Right ventricle myocardium inferior (tissue), 1 donor: ENCODE measurements at places on chromosomes 6 and 20. TPM values are rescaled to one million over a fixed set of nuclear protein-coding genes. Genes with fewer than 3 reads are reported as not detected.
A peak's percentile ranks its signal among the peaks of the same experiment; 100 is the strongest.

GRCh38 chr6:97632341-97632740, 349.3 kb upstream of the MMS22L start:
- no peak for DNase-seq

DNA sequence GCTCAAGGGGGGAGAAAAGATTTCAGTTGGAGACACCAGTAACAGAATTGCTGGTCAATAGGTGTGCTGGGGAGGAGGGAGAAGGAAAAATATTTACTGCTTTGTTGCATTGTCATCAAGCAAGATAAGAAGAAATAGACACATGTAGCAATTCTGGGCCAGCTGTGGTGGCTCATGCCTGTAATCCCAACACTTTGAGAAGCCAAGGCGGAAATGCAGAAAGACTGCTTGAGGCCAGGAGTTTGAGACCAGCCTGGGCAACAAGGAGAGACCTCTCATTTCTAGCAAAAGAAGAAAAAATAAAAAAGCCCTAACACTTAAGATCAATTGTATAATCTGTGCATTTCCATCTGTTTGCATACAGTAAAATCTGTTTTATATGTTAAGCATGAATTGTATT, 126.6 kb downstream of the ZFP64 start:
- no peak for DNase-seq

DNA sequence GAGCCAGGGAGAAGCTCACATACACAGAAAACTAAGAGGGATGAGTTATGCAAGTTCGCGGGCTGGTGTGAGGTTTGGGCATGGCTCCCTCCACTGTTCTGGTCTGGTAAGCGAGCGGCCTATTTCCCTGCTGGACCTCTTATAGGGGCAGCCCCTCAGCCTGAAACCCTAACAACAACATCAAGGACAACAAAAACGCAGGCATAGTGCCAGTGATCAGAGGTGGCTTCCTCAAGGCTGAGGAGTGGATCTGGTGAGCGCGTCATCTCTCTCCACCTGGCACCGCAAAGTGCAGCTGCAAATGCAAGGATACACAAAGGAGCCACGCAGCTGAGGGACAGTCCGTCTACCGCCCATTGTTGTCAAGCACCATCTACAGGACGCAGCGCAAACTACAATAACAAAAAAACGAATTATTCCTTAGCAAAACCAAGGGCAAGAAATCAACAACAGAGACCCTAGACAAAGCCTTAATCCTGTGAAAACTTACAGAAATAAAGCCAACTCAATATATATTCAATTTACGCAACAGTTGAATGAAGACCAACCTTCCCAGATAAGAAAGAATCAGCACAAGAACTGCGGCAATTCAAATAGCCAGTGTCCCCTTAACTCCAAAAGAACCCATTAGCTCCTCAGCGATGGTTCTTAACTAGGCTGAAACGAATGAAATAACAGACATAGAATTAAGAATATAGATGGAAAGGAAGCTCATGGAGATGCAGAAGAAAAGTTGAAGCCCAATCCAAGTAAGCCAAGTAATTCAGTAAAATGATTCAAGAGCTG, 9.2 kb upstream of the DEFB110 start:
- DNase-seq: no peak

GRCh38 chr6:148240861-148241477, 101.7 kb upstream of the SASH1 start:
- DNase-seq: no peak

DNA sequence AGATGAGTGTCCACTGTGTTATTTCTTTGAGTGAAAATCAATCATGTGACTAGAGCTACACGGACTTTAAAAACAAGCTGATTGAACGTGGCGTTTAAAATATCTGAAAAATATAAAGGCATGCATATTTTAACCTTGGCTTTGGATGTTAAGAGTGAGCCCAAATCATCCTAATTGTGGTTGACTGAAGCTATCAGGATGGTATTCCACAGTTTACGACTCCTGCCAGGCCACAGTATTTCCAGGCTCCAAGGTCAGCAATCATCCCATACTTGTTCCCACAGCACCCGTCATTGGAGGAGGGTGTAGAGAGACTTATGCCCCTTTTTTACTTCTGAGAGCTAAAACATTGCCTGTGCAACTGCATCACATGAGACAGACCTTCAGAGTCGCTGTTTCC, 43.2 kb upstream of the TMX4 start:
- no peak for DNase-seq

- DNase-seq: no peak
Observed at GRCh38 chr6:88561954-88562315, 395.8 kb upstream of the CNR1 start.

DNA sequence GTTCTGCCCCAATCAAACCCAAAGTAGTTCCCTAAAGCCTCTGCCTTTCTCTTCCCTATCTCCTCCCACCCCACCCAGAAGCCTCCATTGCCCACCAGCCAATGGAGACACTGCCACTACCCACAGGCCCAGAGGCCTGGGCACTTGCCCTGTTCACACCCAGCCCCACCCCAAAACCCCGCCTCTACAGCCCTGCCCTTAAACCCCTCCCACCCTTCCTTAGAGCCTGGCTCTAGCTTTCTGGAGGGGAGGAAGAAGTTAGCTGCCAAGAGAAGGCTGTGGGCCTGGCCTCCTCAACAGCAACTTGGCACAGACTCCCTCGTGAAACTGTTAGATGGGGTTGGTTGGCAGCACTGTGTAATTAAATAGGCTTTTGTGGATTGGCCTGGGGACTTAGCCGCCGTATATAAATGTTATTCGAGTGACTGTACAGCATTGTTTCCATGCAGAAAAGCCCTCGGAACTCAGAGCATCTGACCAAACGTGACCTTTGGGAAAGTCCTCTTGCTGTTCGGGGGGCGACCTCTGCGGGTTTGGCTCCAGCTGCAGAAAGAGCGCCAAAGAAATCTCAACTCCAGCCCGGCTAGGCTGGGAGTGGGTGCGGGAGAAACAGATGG, 31.4 kb downstream of the COL11A2 start:
- no peak for DNase-seq

- DNase-seq: no peak
Observed at GRCh38 chr6:67667637-67668422, 967.3 kb upstream of the ADGRB3 start.

DNA sequence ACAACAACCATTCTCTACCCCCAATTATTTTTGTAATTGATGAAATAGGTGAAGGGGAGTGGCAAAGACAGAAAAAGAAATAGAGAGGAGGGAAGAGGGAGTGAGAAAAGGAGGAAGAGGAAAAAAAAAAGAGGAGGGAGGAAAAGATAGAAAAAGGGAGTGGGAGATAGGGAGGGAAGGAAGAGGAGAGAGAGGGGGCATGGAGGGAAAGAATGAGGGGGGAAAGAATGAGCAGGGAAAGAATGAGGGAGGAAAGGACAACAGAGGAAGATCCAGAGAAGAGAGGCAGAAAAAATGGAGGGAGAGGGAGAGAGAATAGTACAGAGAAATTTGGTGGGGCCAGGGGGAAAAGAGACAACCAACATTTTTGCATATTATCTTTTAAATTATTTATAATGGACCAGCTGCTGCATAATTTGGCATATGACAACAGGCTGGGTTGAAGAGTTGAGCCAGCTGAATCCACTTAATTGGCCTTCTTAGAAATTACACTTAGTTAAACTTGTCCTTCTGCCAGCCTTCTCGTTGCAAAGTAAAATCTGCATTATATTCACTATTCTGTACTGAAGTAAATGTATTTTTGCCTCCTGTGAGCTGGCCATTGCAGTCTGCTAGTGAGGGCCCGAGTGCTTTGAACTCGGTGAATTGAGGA, 101.0 kb downstream of the ARHGAP18 start:
- no peak for DNase-seq

- DNase-seq: no peak
Observed at GRCh38 chr6:159212028-159212427, 42.8 kb downstream of the FNDC1 start.

GRCh38 chr6:55584654-55585354, 5.8 kb upstream of the HMGCLL1 start:
- DNase-seq: no peak

HIVEP1 gene
- total RNA-seq: 8.3 TPM

GRCh38 chr20:53390770-53391169, 202.9 kb downstream of the ZNF217 start:
- no peak for DNase-seq

DNA sequence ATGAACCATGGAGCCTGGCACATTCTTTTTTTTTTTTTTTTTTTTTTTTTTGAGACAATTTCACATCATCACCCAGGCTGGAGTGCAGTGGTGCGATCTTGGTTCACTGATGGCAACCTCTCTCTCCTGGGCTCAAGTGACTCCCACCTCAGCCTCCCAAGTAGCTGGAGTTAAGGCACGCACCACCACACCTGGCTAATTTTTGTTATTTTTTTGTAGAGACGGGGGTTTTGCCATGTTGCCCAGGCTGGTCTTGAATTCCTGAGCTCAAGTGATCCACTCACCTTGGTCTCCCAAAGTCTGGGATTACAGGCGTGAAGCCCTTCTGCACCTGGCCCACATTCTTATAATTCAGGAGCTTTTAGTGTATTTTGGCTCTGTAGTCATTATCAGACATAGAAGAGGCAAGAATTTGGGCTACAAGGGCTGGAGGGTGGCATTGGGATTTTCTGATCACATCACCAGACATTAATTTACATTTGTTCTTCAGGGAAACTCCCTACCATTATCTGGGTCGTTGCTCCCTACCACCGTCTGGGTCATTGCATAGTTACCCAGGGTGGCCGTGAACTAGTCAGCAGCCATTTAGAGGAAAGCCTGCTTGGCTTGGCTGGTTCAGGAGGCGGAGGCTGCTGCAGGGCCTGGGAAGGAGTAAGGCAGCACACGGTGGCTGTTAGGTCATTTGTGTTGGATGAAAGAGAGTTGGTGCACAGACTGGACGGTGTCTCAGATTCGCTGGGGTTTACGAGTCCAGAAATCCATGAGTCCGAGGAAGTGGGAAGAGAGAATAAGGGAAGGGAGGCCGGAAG, 17.6 kb downstream of the ARID1B start:
- no peak for DNase-seq

DNA sequence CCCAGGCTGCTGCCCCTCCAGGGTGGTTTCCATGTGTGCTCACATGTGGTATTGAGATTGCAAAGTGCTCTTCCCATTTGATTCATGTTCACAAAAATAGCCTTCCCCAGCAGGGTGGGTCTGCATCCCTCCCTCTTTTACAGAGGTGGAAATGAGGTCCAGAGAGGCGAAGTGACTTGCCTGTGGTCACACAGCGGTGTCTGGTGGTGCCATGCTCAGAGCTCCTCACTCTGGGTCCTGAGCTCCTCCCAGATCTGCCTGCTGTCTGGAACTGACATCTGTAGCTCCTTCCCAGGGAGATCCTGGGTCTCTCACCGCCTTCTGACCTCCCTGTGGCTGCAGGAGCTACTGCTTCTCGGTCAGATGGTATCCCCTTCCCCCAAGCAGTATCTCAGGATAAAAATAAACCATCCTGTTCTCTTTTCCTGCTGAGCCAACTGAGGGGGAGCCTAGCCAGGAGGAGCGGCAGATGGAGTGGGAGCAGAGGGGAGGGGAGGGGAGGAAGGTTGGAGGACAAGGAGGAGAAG, 11.9 kb downstream of the CD40 start:
- DNase-seq: no peak

DNA sequence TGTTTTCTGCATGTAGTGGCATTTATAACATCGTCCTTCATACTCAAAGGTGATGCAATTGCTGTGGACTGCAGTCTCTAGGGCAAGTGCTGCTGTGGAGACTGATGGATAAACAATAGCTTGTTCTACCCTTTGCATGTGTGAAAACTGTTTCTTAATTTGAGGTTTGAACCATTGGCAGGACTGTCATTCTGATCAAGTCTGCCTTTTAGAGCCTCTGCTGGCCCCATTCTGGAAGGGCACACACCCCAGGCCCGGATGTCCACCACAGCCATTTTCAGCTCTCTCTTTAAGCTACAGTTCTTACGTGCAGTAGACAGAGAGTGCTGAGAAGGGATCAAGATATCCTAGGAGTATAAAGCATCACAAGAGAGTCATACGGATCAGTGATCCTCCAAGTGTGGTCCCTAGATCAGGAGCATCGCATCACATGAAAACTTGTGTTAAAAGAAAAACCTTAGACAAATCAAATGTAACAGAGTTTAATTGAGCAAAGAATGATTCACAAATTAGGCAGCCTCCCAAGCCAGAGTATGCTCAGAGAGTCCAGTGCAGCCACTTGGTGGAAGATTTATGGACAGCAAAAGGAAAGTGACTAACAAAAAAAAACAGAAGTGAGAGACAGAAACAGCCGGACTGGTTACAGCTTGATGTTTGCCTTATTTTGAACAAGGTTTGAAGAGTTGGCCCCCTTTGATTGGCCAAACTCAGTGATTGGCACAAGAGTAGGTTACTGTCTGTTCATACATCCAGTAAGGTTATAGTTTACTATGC, 52.0 kb downstream of the FRK start:
- DNase-seq: peak; percentile 53

DNA sequence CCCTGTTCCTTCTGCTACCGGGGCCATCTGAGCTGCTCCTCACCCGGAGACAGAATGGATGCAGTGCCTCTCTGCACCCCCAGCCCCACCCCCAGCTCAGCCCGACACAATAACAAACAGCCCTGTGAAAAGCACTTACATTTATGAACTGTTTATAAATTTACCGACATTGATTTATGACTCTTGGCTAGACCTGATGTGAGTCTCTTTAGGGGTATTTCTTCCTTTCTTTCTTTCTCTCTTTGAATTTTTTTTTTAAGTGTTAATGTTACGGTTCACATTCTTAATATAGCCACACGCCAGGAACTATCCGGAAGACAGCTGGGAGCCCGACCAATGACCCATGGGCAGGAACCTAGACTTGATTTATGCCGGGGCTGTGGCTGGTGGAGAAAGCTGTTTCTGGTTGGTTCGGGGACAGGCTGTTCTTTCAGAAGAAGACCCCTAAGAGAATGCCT, 266.3 kb downstream of the CDC5L start:
- no peak for DNase-seq

ACTL10 gene
- total RNA-seq: 0.19 TPM

DNA sequence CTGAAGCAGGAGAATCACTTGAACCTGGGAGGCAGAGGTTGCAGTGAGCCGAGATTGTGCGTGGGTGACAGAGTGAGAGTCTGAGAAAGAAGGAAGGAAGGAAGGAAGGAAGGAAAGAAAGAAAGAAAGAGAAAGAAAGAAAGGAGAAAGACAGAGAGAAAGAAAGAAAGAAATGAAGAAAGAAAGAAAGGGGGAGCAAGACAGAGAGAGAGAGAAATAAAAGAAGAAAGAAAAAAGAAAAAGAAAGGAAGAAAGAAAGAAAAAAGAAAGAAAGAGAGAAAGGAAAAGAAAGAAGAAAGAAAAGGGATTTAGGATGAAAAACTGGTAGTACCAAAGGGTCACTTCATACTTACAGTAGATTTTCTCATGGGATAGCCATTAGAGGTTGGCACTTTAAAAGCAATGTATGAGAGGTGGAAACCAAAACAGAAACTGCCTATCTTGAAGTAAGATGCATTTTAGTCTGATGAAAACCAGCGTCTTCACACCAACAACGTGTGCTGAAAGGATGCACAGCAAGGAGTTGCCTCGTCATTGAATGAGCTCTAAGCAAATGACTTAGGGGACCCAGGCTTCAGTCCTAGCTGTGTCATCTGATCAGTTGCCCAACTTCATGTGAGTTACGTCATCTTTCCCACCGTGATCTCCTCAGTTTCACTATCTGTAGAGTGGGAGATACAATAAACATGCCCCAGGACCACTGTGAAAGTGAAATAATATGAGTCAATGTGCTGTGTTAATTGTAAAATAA, 133.9 kb upstream of the NEDD9 start:
- no peak for DNase-seq
